ENCODE measurements at places on chromosomes 1 and 21. TPM values are rescaled to one million over a fixed set of nuclear protein-coding genes. Genes with fewer than 3 reads are reported as not detected.

C1orf116 gene
- 130 TPM for total RNA-seq

- H3K4me1 ChIP-seq = peaks cover 37% of the 10 kb centered on the region
- no peak overlapping the region for H3K27ac ChIP-seq
- no peak overlapping the region for H3K4me3 ChIP-seq
- DNase-seq = peak; percentile 25
Measured at GRCh38 chr1:207970329-207971233, 59.7 kb upstream of the CD34 start.

DNA sequence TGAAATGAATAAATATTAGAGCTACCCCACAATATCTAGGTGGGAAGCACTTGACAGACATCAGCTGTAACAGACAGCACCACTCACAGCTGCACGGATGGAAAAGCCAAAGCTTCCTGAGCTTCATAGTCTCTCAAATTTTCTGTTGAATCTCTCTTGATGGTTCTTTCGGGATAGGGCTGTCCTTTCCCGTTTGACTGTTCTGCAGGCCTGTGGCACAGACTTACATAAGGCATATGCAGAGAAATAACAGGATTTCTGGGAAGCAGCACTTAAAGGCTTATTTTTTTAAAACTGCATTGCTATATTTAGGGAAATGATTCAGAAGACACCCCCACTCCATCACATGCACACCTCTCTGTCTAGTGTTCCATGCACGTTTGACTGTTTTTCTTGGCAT lies 77.5 kb downstream of the ZNF648 start:
- DNase-seq = no peak
- peaks cover 22% of the 10 kb centered on the region for H3K4me1 ChIP-seq
- no peak overlapping the region for H3K27ac ChIP-seq
- no peak overlapping the region for H3K4me3 ChIP-seq

DNA sequence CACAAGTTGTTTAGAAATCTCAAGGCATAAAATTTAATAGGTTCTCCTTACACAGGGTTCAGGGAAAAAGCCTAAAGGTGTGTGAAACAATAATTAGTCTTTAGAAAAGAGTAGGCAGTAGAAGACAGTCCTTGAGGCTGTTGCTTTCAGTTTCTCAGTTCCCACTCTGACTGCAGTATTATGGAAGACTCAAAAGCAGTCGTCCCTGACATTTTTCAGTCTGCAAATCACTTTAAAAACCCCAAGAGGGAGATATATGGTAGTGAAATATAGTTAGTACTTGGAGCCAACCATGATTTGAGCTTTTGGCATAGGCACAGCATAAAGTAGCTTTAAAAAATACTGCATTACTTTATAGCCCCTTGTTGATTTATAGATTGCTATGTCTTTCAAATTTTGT lies 299.7 kb downstream of the OLFM3 start:
- no peak overlapping the region for H3K27ac ChIP-seq
- no peaks in the 10 kb centered on the region for H3K36me3 ChIP-seq
- no peaks in the 10 kb centered on the region for H3K27me3 ChIP-seq
- no peak overlapping the region for H3K4me3 ChIP-seq
- H3K4me1 ChIP-seq = no peaks in the 10 kb centered on the region

NUDT17 gene
- 3.9 TPM for total RNA-seq

DNA sequence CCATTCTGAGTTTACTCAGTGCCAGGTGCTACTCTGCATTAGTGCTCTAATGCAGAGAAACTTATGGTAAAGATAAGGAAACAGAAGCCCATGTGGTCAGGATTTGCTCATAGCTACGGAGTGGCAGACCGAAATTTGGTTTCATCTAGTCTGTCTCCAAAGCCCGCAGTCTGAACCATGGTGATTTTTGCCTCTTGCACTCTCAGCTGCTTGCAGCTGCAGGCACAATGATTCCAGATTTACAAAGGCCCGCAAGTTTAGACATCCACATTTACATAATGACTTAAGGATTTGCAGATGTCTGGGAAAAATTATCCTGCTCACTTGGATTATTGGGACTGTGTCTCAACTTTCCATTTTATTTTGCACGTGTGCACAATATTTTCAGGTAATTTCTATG lies 161.3 kb upstream of the KCNJ6 start:
- peaks cover 6% of the 10 kb centered on the region for H3K4me1 ChIP-seq
- H3K27ac ChIP-seq = no peak overlapping the region
- H3K4me3 ChIP-seq = no peak overlapping the region
- DNase-seq = peak; percentile 5

DNA sequence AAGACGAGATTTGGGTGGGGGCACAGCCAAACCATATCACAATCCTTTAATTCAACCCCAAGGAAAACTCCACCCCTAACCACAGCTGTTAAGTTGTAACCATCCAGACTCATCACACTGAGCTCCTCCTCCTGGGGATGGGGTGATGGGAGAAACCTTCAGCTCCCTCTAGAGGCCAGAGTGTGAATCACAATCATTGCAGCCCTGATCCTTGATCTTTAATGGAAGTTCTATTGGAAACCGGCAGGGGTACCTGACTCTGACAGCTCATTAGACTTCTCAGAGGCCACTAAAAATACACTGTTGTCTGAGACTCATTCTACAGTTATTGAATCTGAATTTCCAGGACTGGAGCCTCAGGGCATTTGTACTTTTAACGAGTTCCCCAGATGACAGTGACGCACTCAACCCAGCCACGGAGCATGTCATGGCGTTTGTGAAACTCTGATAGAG lies 127.2 kb downstream of the IGSF21 start:
- H3K27me3 ChIP-seq = peaks cover 5% of the 10 kb centered on the region
- H3K27ac ChIP-seq = no peak overlapping the region
- no peaks in the 10 kb centered on the region for H3K4me1 ChIP-seq
- no peaks in the 10 kb centered on the region for H3K36me3 ChIP-seq

GRCh38 chr1:201153474-201154388 lies 543 bp downstream of the TMEM9 start:
- peak overlapping the region; percentile 40 for H3K27ac ChIP-seq
- peaks cover 32% of the 10 kb centered on the region for H3K36me3 ChIP-seq
- H3K27me3 ChIP-seq = no peaks in the 10 kb centered on the region
- peak overlapping the region; percentile 73 for H3K4me3 ChIP-seq
- H3K4me1 ChIP-seq = no peaks in the 10 kb centered on the region
- no peak for DNase-seq

- H3K4me3 ChIP-seq = no peak overlapping the region
- peak; percentile 50 for DNase-seq
- peak overlapping the region; percentile 13 for H3K27ac ChIP-seq
- no peaks in the 10 kb centered on the region for H3K27me3 ChIP-seq
Measured at GRCh38 chr1:22582661-22583635, 19.7 kb downstream of the EPHA8 start.

COA7 gene
- total RNA-seq = 4.8 TPM

AADACL4 gene
- not detected for total RNA-seq

- no peak overlapping the region for H3K27ac ChIP-seq
- H3K4me3 ChIP-seq = no peak overlapping the region
- H3K27me3 ChIP-seq = no peaks in the 10 kb centered on the region
- no peaks in the 10 kb centered on the region for H3K36me3 ChIP-seq
Measured at GRCh38 chr1:201122321-201122957, 4.5 kb downstream of the ASCL5 start.

GRCh38 chr1:113659035-113659434 lies 100.3 kb downstream of the PHTF1 start:
- H3K4me1 ChIP-seq = no peaks in the 10 kb centered on the region
- no peaks in the 10 kb centered on the region for H3K36me3 ChIP-seq
- H3K27ac ChIP-seq = no peak overlapping the region
- no peaks in the 10 kb centered on the region for H3K27me3 ChIP-seq

- DNase-seq = no peak
- no peaks in the 10 kb centered on the region for H3K27me3 ChIP-seq
- H3K4me1 ChIP-seq = peaks cover 15% of the 10 kb centered on the region
- no peak overlapping the region for H3K27ac ChIP-seq
- H3K4me3 ChIP-seq = no peak overlapping the region
Measured at GRCh38 chr1:15096293-15096692, 57.3 kb upstream of the TMEM51 start.

DNA sequence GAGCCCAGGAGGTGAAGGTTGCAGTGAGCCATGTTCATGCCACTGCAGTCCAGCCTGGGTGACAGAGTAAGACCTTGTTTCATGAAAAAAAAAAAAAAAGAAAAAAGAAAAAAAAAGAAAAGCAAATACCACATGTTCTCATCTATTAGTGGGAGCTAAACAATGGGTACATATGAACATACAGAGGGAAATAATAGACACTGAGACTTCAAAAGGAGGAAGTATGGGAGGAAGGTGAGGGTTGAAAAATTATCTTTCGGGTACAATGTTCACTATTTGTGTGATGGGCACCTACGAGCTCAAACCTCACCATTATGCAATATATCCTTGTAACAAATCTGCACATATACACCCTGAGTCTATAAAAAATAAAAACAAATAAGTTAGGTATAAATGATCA lies 6.4 kb downstream of the ITGB3BP start:
- H3K36me3 ChIP-seq = no peaks in the 10 kb centered on the region
- H3K4me3 ChIP-seq = no peak overlapping the region
- no peak overlapping the region for H3K27ac ChIP-seq
- no peak for DNase-seq

- H3K36me3 ChIP-seq = no peaks in the 10 kb centered on the region
- no peak overlapping the region for H3K4me3 ChIP-seq
- H3K27me3 ChIP-seq = peaks cover 3% of the 10 kb centered on the region
- no peaks in the 10 kb centered on the region for H3K4me1 ChIP-seq
- no peak overlapping the region for H3K27ac ChIP-seq
Measured at GRCh38 chr1:160981584-160982411, 27.2 kb upstream of the ITLN2 start.

- H3K27ac ChIP-seq = no peak overlapping the region
- no peaks in the 10 kb centered on the region for H3K27me3 ChIP-seq
- peaks cover 30% of the 10 kb centered on the region for H3K36me3 ChIP-seq
- no peak for DNase-seq
- H3K4me3 ChIP-seq = no peak overlapping the region
- H3K4me1 ChIP-seq = peaks cover 4% of the 10 kb centered on the region
Measured at GRCh38 chr1:19329188-19329587, 17.1 kb downstream of the SLC66A1 start.

GRCh38 chr1:116833718-116834117 lies 76.0 kb upstream of the PTGFRN start:
- no peaks in the 10 kb centered on the region for H3K27me3 ChIP-seq
- H3K4me3 ChIP-seq = no peak overlapping the region
- DNase-seq = no peak
- H3K4me1 ChIP-seq = no peaks in the 10 kb centered on the region
- H3K36me3 ChIP-seq = no peaks in the 10 kb centered on the region
- H3K27ac ChIP-seq = no peak overlapping the region

DNA sequence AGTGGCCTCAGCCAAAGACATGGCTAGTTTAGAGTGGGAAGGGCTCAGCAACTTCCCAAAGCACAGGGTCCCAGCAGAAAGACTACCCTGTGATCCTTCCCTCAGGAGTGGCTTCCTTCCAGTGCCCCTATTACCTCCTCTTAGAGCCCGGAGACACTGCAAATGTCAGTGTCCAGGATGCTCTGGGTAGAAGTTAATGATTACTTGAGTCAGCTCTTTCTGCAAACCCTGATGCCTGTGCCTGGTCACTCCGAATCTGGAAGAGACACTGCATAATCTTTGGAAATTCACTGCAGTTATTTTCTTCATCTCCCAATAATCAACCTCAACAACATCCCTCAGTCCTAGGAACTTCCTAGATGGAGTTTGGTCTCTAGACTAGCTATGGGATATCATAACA lies 27.2 kb upstream of the MGST3 start:
- H3K27me3 ChIP-seq = peaks cover 2% of the 10 kb centered on the region
- H3K27ac ChIP-seq = no peak overlapping the region
- H3K4me1 ChIP-seq = no peaks in the 10 kb centered on the region
- H3K36me3 ChIP-seq = no peaks in the 10 kb centered on the region
- no peak for DNase-seq
- no peak overlapping the region for H3K4me3 ChIP-seq

VWA5B1 gene
- total RNA-seq = 0.40 TPM
